ENCODE measurements at places on chromosomes 6 and 20.
A peak's percentile ranks its signal among the peaks of the same experiment; 100 is the strongest.

DNA sequence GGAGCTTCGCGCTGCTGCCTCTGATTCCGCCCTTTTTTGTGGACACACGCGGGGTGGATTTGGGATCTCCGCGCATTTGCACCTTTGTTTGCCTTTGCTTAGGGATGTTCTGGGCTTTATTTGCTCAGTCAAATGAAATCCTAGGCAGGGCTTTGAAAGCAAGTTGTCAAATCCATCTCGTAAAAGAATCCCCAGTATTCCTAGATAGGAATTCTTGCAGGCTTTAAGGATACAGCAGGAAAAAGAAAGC lies 453 bp downstream of the CEP57L1 start:
- DNase-seq: no peak

GRCh38 chr6:91569071-91569470 lies 982.2 kb upstream of the MAP3K7 start:
- DNase-seq: no peak

GRCh38 chr20:3927486-3928291 lies 38.5 kb downstream of the PANK2 start:
- no peak for DNase-seq

DNA sequence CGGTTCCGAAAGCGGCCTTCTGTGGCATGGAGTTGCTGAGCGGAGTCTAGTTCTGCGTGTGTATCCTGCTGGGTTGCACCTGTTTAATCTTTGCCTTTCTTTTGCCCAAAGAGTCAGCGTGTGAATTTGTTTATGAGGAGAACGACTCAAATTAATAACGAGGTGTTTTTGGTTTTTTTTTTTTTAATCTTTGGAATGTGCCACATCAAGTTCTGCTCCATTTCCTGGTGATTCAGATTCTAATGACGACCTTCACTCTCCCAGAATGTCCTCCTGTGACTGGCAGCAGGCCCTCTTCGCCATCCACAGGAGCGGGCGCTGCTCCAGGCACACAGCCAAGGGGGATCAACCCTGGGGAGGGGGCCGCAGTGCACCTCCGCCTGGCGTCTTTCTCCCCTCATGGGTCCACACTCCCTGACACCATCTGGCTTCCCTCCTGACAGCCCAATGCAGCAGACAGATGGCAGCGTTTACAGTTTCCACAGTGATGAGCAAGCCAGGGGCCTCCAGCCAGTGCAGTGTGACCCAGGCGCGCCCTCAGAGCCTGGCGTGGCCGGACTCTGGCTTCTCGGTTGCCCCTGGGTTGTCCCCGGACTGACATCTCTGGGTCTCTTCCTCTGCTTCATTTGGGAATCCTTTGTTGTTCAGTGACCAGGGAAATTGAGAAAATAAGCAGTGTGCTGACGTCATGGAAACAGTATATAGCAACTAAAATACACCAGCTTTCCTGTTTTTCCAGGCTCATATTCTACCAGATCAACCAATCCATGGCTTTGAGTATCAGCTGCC lies 27.5 kb upstream of the AFDN start:
- DNase-seq: no peak

DNA sequence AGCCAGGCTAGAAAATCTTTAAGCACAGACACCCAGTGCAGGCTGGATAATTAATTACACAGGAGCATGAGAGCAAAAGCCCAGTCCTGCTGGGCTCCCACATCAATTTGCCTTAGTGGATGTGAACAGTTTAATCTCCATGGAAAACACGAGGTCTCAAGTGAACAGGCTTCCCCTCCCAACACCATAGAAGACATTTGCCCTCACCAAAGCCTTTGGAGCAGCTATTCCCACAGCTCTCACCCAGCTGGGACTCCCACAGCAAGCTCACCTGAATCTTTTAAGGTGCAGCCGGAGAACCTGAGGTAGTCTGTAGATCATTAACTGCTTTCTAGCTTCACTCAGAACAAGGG lies 12.0 kb downstream of the TOMM6 start:
- no peak for DNase-seq

- DNase-seq: no peak
Observed at GRCh38 chr6:81226957-81227356, 525.5 kb downstream of the TENT5A start.

- no peak for DNase-seq
Observed at GRCh38 chr6:3442431-3443220, 14.2 kb downstream of the SLC22A23 start.

DNA sequence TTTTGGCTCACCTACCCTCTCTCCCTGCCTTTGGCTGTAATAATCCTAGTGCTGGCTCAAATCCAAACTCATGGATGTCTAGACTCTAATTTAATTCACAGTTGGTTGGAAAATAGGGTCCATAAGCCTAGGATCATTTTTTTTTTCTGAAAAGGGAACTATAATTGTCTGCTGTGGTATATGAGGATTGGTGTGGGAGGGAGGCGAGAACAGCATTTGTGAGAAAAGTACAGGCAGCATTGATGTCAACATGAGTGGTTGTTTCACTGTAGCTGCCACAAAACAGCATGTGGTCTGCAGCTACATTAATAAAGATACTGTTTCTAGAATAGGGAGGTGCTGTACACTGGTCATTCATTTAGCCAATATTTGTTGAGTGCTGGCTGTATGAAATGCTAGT lies 18.6 kb upstream of the POLR1H start:
- no peak for DNase-seq

GRCh38 chr6:160766989-160767646 lies 65.1 kb downstream of the PLG start:
- DNase-seq: peak; percentile 66

GRCh38 chr6:27394073-27394472 lies 5.5 kb downstream of the ZNF391 start:
- DNase-seq: no peak

DNA sequence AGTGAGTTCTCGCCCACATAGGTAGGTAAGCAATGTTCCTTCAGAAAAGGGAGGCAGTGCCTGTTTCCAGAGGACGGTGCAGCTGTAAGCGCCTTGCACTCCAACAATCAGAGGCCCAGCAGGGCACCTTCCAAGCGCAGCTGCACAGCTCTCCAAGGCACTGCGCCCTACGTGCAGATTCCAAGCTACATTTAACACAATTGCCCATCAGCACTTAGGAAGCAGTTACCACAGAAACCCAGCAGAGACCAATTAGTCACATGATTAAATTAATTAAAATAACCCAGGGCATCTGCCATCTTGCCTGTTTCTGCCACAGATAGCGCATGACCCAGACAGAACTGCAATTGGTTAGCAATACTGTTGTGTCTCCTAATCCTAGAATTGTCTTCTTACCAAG lies 65.5 kb downstream of the SOBP start:
- no peak for DNase-seq

DNA sequence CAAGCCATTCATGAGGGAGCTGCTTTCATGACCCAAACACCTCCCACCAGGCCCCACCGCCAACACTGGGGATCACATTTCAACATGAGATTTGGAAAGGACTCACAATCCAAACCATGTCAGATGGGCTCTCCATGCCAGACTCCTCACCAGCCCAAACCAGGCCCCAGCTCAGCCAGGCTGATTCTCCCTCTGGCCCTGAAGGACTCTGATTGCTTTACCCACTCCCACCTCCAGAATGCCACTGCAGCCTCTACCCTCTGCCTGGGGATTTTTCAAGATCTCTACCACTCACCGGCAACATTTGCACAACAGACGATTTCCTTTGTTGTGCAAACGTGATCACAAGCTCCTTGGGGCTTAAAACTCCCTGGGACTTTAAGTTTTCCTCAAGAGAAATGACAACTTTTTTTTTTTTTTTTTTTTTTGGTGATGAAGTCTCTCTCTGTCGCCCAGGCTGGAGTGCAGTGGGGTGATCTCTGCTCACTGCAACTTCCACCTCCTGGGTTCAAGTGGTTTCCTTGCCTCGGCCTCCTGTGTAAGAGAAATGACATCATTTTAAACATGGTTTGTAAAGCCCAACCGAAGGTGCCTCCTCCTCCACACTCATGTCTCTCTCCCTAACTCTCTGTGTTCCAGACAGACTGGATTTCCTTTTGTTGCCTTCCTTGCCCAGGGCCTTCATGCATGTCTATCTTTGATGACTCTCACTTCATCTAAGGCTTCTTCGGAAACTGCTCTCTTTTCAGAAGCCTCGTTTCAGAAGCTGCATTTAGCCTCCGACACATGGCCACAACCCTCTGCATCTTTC lies 147.0 kb downstream of the CDH26 start:
- no peak for DNase-seq

DNA sequence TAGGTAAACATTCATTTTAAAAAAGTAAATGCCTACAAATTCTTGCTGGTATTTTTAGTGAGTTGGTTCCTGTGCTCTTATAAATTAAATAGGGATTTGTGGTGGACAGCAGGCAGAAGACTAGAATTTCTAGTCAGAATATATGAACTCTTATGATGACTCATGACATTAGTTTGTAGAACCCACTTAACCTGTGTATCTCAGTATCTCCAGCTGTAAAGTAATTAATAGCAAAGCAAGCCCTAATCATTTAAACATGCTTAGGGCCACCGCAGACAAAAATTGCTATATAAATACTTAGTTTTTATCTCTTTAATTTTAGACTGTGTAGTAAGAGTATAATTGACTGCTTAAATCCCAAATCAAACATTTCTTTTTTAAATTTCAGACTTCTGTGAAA lies 2.4 kb downstream of the FAM135A start:
- no peak for DNase-seq

- no peak for DNase-seq
Observed at GRCh38 chr6:121523628-121524027, 88.2 kb downstream of the GJA1 start.

GRCh38 chr6:121615493-121615892 lies 180.0 kb downstream of the GJA1 start:
- no peak for DNase-seq

- no peak for DNase-seq
Observed at GRCh38 chr20:37729452-37729851, 35.6 kb downstream of the CTNNBL1 start.

- DNase-seq: no peak
Observed at GRCh38 chr6:72849346-72849745, 227.5 kb downstream of the KCNQ5 start.

Data from stimulated activated naive CD8-positive, alpha-beta T cell treated with anti-CD3 and anti-CD28 coated beads, Interleukin-15, Interleukin-2, amounts not matched to agents 100 U/mL and 50 U/mL, for 24 hours (primary cell).